ENCODE measurements at places on chromosomes 1 and 21.

DNA sequence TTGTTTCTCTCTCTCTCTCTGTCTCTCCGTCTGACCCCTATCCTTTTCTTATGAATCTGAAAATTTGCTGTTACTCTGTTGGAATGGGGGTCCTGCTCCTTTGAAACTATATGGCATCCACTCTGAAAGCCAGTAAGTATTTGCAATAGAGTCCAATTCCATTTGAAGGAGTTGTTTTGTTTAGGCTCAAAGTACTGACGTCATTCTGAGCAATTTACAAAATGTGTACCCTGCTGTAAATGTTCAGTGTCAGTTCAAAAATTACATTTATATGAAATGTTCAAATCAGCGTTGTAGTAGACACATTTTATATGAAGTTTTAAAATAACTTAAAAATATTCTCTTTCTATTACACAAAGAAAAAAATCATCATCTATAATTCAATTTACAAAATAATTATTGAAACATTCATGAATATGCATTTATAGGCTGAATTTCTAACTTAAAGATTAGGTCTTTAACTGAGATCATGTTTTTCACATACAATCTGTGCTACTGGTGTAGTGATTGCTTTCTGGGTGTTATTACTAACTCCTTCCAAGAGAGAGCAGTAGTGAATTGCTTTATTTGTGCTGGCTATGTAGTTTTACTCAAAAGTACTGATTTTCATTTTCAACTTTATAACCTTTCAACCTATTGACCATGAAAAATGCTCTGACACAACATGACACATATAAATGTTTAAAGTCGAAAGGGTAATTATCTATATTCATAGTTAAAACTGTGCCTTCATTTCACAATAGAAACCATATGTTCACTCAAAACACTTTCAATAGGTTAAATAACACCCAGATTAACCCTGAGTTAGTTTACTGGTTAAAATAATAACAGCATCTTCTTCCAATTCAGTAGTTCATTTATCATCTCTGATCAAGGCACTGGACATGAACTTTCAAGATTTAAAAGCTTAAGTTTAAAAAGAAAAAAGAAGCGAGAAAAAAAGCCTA is 253.1 kb upstream of the ADGRL4 start:
- no peak for DNase-seq

DNA sequence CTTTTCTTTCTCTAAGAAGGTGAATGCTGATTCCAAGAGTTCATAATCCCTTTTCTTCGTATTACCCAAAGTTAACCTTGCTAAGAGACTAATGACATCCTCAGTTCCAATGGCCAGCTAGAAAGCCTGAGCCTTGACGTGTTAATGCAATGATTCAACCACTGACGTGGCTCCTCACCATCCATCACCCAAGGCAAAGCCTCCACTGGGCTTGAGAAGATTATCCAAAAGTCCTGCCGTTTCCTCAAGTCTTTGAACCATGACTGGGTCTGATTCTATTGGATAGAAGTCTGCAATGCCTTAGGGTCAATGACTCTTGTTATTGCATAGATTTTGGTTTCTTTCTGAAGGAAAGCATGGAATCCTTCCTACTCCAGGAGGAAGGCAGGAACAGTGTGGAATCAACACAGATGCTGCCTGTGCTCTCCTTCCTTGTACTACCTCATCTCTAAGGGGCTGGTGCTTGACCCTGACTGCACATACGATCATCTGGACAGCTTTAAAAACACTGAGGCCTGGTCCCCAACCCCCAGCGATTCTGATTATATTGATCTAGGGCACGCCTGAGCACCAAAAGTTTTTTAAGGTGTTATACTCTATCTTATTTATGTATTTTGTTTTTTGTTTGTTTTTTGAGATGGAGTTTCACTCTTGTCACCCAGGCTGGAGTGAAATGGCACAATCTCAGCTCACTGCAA is 69.3 kb upstream of the ANGPTL1 start:
- DNase-seq: no peak

GRCh38 chr1:10642403-10643080 is 153.9 kb downstream of the CASZ1 start:
- no peak for DNase-seq

- DNase-seq: no peak
These were observed 8.3 kb downstream of the SHISA4 start for GRCh38 chr1:201896951-201897391.

- DNase-seq: no peak
These were observed 34.9 kb upstream of the PLA2G5 start for GRCh38 chr1:20035114-20035513.

DNA sequence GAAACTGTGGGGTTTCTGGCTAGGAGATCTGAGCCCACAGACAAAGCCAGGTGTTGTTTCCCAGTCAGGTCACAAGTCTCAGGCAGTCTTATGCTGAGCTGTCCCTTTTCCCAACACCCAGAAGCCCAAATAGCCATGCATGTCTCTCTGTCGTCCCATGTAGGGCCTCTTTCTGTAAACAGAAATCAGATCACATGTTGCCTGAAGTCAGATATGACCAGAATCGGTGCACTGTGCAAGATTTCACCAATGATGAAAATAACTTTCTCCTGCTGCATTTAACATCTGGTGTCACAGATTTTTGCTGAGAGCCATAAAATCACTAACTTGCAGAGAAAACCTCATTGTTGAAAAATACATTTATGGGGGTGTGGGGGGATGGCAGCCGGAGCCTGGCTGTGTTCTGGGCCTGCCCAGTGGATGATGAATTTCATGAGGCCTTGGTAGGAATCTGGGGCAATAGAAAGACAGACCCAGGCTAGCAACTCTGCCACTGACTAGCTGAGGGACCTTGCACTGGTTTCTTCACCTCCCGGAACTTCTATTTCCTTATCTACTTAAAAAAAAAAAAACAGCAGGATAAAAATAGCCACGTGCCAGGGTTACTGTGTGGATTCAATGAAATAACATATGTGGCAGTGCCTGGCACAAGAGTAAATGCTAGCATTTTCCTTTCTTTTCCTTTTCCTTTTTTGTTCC is 158.8 kb upstream of the NFIA start:
- DNase-seq: no peak

- DNase-seq: no peak
These were observed 18.1 kb downstream of the SLX9 start for GRCh38 chr21:44957901-44958451.

GRCh38 chr1:61851849-61852669 is 109.8 kb downstream of the PATJ start:
- DNase-seq: no peak

DNA sequence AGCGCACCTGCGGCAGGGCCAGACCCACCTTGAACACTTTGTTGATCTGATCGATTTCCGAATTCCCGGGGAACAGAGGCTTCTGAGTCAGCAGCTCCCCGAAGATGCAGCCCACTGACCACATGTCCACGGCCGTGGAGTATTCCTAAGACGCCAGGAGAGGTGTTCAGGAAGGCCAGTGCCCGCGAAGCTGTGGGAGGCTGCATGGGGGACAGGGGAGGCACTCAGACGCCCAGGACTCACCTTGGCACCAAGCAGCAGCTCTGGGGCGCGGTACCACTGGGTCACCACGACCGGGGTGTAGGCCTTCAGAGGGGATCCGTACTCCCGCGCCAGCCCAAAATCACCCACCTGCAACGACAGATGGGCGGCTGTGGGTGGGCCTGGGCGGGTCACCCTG is 11.2 kb upstream of the SLC35E2B start:
- peak; percentile 15 for DNase-seq

DNA sequence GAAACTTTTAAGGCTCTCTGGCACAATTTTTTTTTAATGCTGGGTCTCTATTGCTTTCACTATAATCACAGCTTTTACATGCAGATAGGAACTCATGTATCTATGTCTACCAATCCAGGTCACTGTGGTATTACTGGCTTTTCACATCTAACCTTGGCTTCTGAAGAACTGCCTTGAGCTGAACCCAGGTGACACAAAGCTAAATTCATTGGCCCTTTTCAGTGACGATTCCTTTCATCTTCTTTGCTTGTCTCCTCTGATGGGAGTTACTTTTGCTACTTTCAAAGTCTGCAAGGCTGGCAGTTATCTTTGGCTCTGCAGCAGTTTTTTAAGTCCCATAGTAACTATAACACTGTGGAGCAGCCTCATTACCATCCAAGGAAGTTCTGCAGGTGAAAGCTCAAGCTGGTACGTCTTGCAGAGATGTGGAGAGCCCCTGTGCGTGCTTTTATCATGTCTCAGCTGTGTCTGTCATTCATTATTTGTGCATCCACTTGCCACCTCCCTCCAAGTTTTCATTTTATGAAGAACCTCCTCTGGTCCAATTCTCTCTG is 364.3 kb downstream of the VAV3 start:
- no peak for DNase-seq

DNA sequence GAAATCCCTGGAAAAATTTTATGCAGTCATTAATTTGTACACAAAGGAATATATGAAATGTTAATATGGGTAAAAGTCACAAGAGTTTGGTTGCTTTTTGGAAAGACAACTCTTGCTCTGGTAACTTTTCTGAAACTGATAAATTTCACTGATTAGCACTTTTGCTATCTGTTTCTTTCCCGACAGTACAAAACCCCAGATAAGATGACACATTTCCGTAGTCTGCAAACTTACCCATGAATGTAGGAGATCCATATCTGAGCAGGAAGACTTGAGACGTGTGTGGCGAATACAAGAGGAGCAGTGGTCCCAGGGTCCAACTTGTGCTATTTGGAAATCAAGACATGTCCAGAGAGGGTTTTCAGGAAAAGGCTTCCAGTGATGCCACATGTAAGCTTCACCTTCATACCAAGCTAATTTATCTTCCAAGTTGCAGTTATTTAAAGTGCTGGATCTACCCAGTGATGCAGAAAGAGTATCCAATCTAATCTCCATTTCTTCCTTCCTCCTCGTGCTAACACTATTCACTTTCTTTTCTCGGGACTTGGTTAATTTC is 35.9 kb upstream of the SAMSN1 start:
- DNase-seq: no peak

- no peak for DNase-seq
These were observed 1.6 kb downstream of the ADCY10 start for GRCh38 chr1:167912294-167912693.

- peak; percentile 22 for DNase-seq
These were observed 78.0 kb downstream of the CD247 start for GRCh38 chr1:167440345-167440744.

GRCh38 chr1:106721790-106722189 is 334.7 kb upstream of the PRMT6 start:
- DNase-seq: no peak

GRCh38 chr1:27713139-27713725 is 12.5 kb upstream of the FAM76A start:
- no peak for DNase-seq

DNA sequence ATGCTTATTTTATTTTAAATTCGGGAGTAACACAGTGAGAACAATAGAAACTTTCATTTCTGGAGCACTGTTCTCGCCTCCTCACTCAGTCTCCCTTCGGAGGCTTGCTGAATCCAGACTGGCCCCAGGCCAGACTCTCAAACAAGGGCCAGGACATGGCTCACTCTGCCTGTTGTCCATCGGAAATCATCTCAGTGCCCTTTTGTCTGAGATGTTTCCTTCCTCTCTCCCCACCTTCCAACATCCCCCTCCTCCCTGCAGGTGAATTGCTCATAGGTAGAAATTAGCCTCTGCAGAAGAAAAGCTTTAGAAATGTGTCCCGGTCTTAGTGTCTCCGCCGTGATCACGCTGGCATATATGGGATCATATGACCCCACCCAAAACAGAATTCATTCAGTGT is 55.2 kb downstream of the ERG start:
- no peak for DNase-seq

DNA sequence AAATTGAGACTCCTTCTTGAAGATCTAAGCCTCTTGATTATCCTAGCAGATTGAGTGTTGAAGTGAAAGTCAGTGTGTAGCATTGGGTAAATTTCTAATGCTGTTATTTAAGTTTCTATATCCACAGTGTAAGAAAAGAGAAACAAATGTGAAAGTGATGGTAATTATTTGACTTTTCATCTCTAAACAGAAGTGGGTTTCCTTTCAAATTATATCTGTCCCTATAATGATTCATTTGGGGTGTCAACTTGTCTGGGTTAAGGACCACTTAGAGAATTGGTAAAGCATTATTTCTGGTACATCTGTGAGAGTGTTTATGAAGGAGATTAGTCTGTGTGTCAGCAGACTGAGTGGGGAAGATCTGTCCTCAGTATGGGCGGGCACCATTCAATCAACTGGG is 133.0 kb upstream of the HMCN1 start:
- no peak for DNase-seq

DNA sequence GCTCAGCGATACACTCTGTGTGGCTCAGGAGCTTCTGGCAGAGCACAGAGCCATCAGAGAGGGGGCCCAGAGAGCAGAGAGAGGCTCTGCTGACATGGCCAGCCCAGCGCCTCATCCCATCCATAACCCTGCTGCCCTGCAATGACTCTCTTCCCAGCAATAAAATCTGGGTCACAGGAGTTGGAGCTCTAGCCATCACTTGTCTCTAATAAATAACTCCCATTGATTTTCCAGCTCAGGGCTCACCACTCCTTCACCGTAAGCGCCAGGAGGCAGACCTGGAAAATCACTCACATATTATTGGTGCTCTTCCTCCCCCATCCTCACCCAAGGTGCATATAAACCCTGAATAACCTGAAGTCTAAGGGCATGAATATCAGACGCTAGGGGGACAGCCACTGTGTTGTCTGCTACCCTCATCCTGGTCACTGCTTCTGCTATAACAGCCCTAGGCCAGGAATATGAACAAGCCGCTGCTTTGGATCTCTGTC is at the start of gene APCS:
Gene APCS (plus strand): TSS at position 366 of the 491 bp plus-strand sequence. CDS start 96 bp downstream, at position 462.
- no peak for DNase-seq

GRCh38 chr1:12581179-12581578 is 36.8 kb downstream of the DHRS3 start:
- DNase-seq: no peak

GRCh38 chr1:17091252-17091651 is 28.0 kb downstream of the PADI2 start:
- no peak for DNase-seq

DNA sequence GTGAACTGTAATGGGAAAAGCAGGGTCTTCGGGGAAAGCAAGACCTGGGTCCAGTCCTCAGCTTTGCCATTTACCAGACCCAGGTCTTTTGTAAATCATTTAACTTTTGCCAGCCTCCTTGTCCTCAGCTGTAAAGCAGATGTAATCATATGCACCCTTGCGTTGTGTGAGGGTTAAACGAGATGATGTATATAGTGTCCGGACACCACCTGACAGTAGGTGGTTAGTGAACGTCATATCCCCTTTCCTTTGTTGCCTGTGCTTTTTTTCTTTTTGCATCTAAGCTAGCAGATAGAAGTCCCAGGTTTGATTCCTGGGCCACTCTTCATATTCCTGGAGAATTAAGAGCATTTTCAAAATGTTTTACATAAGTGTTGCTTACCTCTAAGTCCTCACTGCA is 28.5 kb downstream of the IL12RB2 start:
- DNase-seq: no peak

- no peak for DNase-seq
These were observed 128.5 kb upstream of the SERTAD4 start for GRCh38 chr1:210104103-210104502.
